ENCODE measurements at places on chromosomes 2 and 18.

DNA sequence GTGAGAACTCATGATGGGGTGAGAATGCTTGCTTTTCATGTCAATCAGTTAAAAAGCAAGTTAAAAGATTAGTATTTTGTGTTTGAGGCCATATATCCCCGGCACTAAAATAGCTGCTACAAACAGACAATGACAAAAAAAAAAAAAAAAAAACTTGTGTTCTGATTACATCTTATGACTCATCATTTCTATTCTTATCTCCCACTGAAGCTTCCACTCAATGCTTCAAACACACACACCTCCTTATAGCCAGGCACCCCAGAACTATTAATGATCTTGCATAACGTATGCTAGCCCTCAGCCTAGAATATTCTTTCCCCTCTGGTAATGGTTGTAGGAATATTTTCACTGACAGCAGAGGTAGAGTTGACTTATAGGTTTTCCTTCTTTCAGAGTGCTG, 778.3 kb downstream of the TRIB2 start:
- DNase-seq: no peak

GRCh38 chr2:110101901-110102803, 13.5 kb downstream of the MALL start:
- peak; percentile 26 for DNase-seq

DNA sequence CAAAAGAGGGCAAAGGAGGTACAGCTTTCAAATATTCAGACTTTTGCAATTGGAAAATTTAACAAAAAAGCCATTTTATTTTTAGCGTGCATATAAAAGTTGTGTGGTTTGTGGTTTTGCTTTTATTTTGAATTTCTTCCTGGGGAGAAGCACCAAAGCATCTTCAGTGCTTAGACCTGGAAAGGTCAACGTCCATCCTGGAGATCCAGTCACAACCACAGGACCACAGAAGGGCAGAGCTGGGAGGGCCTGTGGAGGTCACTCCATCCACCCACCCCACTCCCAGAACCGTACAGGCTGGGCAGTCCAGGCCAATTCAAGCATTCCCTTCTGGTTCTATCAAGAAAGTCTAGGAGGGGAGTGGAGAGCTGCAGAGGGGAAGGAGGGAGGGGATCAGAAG, 43.8 kb downstream of the MPHOSPH10 start:
- DNase-seq: peak; percentile 20

DNA sequence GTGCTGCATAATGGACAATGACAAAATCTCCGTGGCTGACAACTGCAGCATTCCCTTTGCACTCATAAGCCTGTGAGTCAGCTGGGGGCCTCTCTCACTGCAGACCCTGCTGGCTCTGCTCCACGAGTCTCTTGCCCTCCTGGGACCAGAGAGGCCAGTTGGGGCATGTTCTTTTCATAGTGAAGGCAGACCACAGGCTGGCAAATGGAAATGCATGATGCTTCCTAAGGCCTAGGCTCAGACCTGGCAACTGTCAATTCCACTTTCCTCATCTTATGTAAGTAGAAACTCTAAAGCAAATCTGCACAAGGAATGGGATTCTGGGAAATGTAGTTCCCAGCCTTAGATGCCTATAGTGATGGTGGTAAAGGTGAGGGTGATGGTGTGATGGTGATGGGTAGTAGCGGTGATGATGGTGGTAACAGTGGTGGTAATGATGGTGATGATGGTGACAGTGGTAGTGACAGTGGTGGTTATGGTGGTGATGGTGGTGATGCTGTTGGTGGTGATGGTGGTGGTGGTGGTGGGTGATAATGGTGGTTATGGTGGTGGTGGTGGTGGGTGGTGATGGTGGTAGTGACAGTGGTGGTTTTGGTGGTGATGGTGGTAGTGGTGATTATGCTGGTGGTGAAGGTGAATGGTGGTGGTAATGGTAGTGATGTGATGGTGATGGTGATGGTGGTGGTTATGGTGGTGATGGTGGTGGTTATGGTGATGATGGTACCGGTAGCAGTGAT, 185.8 kb upstream of the ARL4C start:
- DNase-seq: no peak

GRCh38 chr2:127584516-127585033, 49.1 kb downstream of the MYO7B start:
- DNase-seq: peak; percentile 28

GRCh38 chr2:162926907-162927306, 88.3 kb upstream of the KCNH7 start:
- DNase-seq: no peak

DNA sequence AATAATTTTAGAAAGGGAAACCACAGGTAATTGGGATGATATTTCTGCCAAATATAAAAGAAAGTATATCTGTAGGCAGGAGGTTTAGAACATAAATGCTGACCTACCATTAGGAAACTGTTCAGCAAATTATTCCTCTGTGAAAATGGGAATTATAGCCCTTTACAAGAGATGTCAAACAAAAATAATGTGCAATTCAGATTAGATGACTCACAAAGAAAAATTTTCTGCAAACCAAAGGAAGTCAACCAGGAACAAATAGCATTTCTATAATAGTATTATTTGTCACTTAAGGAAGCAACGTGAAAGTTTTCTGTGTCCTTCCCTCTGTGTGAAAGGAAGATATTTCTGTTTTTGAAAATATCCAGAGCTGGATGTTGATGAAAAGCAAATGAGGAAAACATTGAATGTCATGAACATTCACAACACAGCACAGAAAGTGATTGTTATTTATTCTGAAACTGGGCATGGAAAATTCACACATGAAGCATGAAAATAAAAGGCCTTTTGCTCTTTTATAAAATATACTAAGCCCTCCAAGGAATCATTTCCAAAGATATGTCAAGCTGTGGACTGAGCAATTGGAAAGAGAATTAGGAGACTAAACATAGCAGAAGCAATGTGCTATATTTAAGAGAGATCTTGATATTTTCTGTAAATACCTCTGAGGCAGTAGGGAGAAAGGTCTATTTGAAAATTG, 57.9 kb upstream of the SPHKAP start:
- DNase-seq: no peak

GRCh38 chr2:191010887-191011885, 2.8 kb downstream of the STAT1 start:
- no peak for DNase-seq

DNA sequence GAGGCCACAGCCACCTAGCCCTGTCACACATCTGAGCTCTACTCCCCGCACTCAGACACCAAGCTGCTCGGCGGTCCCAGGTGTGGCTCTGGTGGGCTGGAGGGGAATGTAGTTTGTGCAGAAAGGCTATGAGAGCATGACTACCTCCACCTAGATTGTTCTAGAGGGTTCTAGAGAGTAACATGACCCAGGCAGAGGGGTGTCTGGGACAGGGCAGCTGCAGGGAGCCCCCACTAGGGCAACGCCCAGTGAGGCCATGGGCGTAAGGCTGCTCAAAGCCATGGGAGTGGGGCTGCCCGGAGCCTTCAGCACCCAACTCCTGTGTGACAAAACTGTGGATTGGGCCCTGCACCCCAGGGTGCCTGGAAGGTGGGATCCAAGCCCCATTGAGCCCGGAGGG, 511.4 kb upstream of the MYT1L start:
- DNase-seq: no peak

- DNase-seq: no peak
Observed at GRCh38 chr2:241853651-241854341, 4.9 kb downstream of the PDCD1 start.

DNA sequence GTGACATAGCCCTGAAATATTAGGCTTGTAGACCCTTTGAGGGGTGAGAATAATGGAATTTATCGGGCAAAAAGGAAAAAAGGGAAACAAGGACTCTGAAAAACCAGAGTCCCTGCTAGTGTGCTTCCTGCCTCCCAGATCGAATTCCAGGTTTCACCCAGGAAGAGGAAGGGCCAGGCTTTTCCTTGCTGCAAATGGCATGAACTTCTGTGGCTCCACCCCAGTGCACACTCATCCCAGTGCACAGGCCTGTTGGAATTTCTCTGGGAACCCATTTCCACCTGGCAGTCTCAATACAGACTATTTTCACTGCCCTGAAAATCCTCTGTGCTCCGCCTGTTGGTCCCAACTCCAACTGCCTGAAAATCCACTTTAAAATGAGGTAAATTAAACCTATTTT, 29.9 kb downstream of the C18orf54 start:
- DNase-seq: no peak

DNA sequence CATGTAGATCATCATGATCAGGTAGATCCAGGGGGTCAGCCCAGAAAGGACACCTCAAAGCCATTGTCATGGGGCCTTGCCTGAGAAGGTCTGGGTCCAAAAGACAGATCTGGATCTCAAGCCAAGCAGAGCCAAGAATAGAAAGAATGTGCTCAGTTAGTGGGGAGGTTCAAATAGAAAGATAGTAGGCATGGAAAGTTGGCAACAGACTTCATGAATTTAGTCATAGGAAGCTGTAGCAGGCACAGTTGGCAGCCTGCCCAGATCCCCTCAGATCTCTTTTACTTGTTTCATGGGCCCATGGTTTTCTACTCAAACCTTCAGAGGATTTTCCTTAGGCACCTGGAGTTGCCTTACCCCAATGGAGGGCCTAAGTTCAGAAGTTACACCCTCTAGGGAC, 767.0 kb downstream of the SLC4A3 start:
- no peak for DNase-seq

DNA sequence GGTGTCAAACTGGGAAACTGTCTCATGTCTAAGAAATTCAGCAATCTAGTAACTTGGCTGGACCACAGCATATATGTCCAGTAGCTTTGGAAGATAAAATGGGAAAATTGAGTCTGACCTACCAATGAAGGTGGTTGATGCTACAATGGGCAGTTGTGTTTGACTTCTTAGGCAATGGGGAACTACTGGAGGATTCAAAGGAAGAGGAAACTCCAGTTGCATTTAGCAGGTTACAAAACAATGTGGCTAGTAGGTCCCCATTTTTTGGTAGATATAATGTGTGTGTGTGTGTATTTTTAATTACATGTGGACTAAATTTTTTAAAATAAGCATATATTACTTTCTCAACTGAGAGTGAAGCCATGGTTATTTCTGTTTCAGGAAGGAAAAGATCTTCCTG, 427.7 kb downstream of the NBAS start:
- DNase-seq: no peak

DNA sequence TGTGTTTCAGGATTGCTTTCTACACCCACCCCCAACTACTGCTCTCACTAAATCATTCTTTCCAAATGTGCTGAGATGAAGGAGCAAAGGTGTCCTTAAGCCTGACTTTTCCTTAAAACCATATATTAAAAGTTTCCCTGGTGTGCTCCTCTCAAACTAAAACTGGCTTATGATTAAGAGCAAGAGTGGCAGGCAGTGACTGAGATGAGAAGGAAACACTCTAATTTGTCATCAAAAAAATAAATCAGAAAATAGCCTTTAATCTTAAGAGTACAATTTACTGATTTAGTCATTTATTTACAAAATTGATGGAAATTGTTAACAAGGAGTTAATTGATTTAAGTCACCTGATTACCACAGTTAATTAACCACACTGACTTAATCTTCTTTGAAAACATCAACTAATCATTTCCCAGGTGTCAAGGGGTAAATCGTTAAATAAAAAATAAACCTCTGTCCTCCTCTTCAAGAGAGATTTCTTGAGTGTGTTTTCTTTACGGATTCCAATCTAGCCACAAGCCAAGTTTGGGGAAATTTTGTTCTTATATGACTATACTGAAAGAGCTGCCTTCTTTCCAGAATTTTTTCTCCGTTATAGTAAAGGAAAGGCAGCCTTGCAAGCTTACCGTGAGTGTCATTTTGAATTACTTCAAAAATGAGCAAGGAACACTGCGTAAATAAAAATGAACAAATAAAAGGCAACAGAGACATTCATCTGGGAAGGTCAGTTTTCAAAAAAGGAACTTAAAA, 17.4 kb downstream of the LRP2 start:
- no peak for DNase-seq

DNA sequence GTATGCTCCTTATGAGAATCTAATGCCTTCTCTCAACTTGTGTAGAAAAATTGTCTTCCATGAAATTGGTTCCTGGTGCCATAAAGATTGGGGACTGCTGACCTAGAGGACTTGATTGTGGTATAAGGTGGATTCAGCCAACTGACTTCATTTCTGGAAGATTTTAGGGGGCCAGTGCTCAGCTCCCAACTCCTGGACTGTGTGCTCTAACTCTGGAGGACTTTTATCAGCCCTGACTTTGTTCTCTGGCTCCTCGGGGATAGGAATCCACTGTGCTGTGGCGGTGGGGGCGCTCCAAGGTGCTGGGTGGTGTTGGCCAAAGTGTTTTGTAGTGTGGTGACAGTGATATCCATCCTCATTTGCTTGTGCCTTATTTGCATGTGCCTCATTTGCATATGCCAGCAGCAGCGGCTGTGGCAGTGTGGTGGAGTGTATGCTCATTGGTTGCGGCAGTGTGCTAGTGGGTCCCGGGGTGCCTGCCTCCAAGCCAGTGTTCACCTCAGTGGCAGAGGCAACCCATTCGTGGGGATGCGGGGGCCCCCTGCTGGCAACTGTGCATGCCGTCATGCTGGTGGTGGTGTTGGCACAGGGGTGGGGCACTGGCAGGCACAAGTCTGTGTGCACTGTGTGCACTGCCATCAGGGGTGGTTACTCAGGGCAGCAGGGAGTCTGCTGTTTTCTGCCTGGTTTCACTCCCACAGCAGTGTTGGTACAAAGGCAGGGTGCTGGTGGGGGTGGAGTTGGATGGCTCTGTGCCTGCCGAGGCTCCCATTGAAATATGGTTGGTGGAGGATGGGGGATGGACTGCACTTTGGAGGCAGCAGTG, 19.6 kb downstream of the EHBP1 start:
- DNase-seq: peak; percentile 72

DNA sequence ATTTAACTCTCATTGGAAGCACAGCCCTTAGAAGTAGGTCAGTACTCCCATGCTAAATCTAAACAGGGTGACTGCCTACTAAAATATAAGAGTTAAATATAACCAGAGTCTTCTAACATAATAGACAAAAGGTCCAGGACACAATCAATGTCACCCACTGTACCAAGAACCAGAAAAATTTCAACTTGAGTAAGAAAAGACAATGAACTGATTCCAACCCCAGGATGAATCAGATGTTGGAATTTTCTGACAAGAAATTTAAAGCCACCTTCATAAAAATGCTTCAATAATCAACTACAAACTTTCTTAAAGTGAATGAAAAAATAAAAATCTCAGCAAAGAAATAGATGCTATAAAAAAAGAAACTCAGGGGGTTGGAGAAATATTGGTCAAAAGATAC, 71.3 kb upstream of the NPAS2 start:
- DNase-seq: no peak

- no peak for DNase-seq
Observed at GRCh38 chr18:8865934-8866333, 160.6 kb downstream of the MTCL1 start.

DNA sequence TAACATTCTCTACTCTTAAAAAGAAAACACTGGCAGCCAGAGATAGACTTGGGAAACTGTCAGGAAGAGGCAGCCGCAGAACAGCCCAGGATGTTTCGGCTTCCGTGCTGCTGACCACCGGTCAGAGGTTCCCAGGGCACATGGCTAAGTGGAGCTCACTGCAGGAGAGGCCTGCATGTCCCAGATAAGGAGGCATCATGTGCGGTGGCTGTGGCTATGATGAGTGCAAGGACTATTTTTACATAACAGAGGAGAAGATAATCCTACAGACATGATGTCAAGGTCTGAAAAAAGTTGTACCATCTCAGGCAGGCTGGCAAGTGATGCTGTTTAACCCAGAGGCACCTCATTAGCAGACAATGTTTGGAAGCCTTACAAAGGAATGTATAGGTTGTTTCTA, 252.3 kb downstream of the CYRIA start:
- no peak for DNase-seq

All from H1 (cell line).